ENCODE measurements at places on chromosomes 2 and 18.

DNA sequence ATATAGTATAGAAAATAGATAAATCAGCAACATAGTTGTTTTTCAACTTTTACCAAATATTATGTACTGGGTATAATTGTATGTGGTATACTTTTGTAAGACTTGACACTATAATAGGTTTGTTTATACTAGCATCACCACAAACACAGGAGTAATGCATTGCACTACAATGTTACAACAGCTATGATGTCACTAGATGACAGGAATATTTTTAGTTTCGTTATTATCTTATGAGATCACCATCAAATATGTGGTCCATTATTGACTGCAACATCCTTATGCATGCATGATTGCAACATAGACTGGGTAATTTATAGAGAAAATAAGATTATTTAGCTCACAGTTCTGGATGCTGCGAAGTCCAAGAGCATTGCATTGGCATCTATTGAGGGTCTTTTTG lies 678.4 kb upstream of the ZNF804A start:
- no peak for DNase-seq

DNA sequence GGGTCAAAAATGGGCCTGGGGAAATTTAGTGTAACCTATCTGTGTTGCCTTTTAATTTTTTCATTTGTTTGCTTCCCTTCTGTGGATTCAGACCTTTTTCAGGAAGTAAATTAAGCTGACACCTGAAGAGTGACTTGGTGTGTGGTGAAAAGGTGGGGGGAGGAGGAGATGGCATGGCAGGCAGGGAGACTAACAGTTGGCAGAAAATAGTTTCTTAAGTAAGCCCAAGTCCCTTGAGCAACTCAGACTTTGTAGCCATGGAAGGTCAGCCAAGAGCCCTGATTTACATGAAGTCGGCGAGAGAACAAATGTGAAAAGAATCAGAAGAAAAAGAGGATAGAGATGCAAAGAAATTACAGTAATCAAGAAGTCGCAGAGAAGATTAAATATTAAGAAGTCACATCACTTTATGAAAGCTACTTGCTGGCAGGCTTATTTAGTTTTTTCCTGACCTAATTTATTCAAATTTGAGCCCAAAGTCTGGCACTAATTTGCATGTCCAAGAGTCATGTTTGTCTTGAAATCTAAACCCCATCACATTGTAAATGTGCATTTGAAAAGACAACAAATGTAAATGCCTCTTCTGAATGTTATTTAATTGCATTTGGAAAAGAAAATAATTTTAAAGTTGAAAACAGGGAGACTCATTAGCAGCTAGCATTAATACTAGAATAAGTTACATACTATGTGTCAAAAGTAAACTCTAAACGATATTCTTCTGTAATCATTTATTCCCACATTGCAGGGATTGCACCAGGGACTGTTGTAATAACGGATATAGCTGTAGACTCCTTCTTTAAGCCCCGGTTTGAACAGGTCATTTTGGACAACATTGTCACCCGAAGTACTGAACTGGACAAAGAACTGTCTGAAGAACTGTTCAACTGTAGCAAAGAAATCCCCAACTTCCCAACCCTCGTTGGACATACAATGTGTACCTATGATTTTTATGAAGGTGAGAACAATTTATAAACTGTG lies 19.3 kb downstream of the UPP2 start:
- DNase-seq = no peak

DNA sequence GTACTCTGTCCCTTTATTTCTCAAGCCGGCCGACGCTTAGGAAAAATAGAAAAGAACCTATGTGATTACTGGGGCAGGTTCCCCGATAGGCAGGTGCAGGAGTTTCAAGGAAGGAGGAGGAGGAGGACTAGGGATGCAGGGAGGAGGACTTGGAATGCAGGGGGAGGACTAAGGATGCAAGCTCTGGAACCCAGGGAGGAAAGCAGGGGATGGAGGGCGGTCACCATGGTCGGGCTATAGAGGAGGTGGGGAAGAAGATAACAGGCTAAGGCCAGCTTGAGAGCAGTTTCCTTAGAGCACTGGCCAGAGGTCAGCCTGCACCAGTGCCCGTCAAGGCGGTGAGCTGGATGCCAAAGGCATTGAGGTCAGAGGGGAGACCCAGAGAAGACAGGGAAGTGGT lies 18.7 kb upstream of the B3GNT7 start:
- no peak for DNase-seq

- DNase-seq = no peak
Observed at GRCh38 chr2:174083843-174084458, 118.8 kb upstream of the SP3 start.

- DNase-seq = no peak
Observed at GRCh38 chr2:8215159-8215863, 466.5 kb upstream of the ID2 start.

DNA sequence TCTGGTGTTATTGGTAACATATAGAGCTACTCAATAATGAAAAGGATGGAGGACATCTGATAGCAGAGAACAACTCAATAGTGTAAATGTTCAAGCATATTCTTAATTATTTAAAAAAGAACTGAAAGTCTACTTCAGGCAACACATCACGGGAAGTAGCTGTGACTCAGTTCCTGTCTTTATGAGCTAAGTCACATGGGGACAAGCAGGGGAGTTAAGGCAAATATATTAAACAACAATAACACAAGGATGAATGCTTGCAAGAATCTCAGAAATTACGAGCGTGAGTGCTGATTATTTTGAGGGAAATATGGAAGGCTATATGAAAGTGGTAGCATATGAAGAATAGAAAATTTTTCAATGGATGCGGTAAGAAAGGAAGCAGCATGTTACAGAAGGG lies 4.0 kb upstream of the HNMT start:
- no peak for DNase-seq

DNA sequence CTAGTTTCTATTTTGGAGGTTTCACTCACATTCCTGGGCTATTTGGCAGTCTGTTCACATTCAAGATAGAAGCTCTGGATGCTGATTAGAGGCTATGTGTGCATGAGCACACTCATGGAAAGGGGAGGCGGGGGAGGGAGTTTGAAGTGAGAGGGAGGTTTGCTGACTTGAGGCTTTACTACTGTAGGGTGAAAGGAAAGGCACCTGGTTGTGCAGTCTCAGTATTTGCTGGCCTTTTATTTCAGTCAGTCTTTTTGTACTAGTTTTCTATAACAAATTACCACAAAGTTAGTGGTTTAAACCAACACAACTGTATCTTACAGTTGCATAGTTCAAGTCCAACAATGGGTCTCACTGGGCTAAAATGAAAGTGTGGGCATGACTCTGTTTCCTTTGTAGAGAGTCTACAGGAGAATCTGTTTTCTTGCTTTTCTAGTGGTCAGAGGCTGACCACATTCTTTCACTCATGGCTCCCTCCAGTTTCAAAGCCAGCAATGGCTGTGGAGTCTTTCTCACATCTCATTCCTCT lies 47.7 kb upstream of the NR4A2 start:
- no peak for DNase-seq

- no peak for DNase-seq
Observed at GRCh38 chr2:105099153-105099552, 61.3 kb downstream of the MRPS9 start.

GRCh38 chr2:235551965-235552364 lies 58.1 kb downstream of the AGAP1 start:
- DNase-seq = no peak

DNA sequence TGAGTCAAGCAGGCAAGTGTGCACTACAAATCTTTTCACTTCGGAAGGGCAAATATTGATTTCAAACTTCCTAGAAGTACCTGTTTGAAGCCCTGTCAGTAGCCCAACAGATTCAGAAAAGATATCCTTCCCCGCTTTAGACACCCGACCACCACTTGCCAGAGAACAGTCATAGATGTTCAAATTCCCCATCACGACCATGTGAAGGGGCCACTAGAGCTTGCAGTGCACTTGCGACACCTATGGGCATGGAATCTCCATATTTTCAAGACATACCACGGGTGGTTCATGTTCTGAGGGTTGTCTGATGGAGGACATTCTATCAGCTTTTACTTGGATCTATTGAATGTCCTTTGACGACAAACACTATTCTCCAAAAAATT lies 23.8 kb downstream of the GNLY start:
- DNase-seq = no peak

- DNase-seq = no peak
Observed at GRCh38 chr2:238922435-238922834, 74.5 kb downstream of the TWIST2 start.

GRCh38 chr2:120219291-120219690 lies 3.9 kb downstream of the TMEM185B start:
- no peak for DNase-seq

- no peak for DNase-seq
Observed at GRCh38 chr2:18363348-18363747, 197.1 kb downstream of the RDH14 start.

- DNase-seq = no peak
Observed at GRCh38 chr2:181441670-181442069, 15.5 kb upstream of the ITGA4 start.

Measured in fibroblast of skin of left biceps (primary cell).